ENCODE measurements at places on chromosomes 5 and 9.

DNA sequence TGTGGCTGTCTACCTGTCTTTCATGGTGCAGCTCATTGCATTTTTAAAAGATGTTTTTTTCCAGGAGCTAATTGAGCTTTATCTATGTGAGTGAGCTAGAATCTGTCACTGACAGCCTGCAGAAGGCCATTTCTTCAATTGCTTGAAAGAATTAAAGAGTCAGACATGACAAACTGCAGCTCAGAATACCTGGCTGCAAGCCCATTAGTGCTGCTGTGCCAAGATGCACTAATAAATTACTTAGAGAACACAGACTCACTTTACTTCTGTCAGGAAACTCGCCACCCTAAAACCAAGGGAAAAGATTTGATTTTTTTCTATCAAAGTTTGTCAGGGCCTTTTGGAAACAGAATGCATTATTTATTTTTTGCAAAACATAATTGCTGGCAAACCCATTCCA, 368.3 kb downstream of the CAAP1 start:
- DNase-seq: no peak

DNA sequence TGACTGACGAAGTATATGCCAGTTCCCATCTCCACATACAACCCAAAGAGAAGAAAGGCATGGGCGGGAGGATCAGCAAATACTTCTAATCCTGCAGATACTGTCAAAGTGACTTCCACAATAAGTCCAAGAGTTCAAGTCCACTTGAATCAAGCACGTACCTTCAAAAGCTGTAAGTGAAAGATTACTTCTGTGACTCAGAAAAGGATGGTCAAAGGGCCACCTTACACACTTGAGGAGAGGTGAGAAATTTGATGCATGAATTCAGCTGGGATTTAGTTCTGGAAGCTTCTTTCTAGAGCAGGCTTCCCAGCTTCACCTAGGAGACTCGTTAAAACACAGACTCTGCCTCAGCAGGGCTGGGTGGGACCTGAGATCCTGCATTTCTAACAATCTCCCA, 357.5 kb downstream of the GLIS3 start:
- DNase-seq: no peak

DNA sequence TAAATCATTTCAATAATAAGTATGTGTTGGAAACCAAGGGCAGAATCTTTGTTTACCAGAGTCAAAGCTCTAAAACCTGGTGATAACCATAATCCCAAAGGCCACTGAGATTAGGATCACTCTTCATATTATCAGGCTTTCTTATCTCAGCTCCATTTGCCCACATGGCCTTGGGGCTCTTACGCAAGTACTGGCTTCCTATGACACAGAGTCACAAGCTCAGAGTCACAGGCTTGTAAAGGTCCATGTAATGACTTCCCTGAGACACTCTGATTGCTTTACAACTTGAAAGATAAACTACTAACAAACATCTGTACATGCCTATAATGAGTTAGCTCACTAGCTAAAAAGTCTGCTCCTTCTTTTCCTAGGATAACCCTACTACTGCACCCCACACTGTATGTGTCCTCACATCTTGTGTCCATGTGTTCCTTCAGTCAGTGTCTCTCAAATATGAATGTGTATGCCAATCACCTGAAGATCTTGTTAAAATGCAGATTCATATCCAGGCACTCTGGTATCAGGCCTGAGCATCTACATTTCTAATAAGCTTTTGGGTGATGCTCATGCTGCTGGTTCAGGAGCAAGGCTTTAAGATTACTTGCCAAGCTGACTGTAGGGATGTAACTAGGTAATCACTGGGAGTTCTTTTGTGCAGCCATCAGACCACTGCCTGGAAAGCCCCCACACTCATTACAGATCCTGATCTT, 28.4 kb downstream of the SEMA6A start:
- no peak for DNase-seq

DNA sequence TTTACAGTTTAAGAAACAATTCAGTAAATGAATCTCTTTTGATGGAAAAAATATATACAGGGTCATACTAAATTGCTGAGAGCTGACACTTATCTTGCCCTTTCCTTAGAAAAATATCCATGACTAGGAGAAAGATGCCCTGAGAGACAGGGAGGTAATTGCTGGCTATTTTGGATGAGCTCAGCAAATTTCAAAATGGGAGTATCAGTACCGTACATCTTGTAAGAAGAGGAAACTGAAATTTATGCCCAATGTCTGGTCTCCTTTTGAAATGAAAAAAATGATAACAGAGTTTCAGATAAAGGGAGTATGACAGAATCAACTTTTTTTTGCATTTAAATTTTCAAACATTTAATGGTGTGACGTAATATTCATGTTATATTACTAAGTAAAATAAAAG, 415.8 kb upstream of the CDH10 start:
- no peak for DNase-seq

- no peak for DNase-seq
Observed at GRCh38 chr5:139903795-139904565, 108.4 kb downstream of the PSD2 start.

GRCh38 chr5:68771221-68771620, 322.6 kb upstream of the SLC30A5 start:
- no peak for DNase-seq

- DNase-seq: no peak
Observed at GRCh38 chr9:784202-784601, 57.3 kb upstream of the DMRT1 start.

- DNase-seq: no peak
Observed at GRCh38 chr5:92801911-92802310, 779.1 kb downstream of the NR2F1-AS1 start.

- DNase-seq: no peak
Observed at GRCh38 chr9:15239816-15240215, 67.2 kb downstream of the TTC39B start.

DNA sequence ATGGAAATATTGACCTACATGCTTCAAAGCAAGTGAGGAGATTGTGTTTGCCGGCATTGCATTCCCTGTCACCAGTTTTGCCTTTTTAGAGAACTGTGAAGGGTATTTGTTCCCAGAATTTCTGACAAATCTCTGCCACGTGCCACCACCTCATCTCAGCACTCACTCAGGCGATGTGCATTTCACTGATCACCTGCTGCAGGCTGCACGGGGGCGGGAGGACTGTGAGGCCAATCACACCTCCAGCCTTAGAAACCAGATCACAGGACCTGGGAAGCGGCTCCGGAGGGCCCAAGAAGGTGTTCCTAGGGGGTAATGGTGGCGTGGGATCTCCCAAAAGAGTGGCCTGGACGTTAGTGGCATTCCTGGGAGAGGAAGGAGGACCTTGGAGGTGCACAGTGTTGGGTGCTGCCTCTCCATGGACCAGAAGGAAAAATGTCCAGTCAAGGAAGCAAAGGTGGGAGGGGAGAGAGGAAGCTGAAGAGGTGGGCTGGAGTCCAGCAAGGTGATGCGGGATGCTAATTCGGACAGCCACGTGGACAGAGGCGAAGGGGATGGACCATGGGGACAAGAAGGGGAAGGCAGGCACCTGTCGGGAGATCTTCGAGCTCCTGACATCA, 63.6 kb upstream of the OLFM1 start:
- no peak for DNase-seq

- no peak for DNase-seq
Observed at GRCh38 chr9:35563791-35564197, 41.3 kb upstream of the TESK1 start.

GRCh38 chr5:170327829-170328228, 30.3 kb upstream of the LCP2 start:
- DNase-seq: no peak

- DNase-seq: no peak
Observed at GRCh38 chr9:36625006-36625615, 52.4 kb downstream of the MELK start.

- DNase-seq: no peak
Observed at GRCh38 chr5:165360784-165361542, 1855.5 kb downstream of the MAT2B start.

- DNase-seq: peak; percentile 84
Observed at GRCh38 chr9:8627976-8628679, 828.5 kb upstream of the DMAC1 start.

- DNase-seq: no peak
Observed at GRCh38 chr9:135745189-135745588, 43.2 kb downstream of the KCNT1 start.

- DNase-seq: no peak
Observed at GRCh38 chr5:7540736-7541485, 145.0 kb downstream of the ADCY2 start.

GRCh38 chr9:107734256-107735013, 244.9 kb upstream of the KLF4 start:
- no peak for DNase-seq

GRCh38 chr9:97627624-97628023, 5.5 kb downstream of the TSTD2 start:
- no peak for DNase-seq

DNA sequence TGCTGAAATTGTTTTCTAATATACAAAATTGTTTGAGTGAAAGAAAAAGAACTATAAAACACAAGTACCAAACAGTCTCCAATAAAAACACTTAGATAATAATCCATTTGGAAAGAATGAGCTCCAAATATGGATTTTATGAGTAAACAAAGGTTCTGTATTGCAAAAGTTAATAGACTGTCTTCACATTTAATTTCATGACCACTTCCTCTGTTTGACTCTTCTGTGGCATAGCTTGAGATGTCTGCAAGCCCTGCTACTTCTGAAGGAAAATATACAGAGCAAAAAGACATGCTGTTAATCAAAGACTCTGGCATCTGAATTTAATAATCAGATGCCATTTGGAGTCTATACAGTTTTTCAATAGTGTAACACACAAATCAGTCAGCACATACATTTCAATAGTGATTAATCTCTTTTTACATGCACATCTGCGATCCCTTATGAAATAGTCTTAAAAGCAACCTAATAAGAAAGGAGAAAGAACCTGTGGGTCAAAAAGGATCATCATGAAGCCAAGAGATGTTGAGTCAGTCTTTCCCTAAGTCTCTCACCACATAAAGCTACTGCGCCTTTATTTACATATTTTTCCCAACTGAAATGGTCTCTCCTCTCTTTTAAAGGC, 165.4 kb upstream of the LHFPL2 start:
- no peak for DNase-seq

DNA sequence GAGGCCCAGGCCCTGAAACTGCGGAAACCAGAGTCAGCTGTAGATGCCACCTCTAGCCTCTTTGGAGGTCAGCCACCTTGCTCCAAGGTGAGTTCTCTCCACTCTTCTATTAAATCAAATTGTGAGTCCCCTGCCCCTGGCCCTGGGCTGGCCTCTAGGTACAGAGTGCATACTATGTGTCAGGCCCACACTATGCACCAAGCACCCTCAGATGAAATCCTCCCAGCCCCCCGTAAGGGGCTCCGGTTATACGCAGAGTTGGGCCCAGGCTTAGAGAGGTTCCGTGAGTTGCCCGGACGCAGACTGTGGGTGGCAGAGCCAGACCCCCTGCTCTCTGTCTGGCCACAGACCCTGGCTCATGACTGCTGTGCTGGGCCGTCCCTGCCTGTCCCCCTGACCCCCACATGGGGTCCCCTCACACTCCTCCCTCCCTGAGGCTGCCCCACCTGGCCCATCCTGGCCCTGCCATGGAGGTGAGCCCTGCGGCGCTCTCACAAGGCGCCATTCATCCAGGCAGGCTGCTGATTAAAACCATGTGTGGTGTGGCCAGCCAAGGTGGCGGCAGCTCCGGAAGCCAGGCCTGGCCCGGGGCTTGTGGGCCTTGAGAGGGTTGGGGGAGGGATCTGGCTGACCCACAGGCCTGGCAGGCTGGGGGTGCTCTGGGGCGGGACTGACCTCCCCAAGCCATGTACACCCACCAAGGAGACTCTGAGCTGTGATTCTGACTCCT, 65.5 kb upstream of the SYNPO start:
- DNase-seq: no peak

- DNase-seq: no peak
Observed at GRCh38 chr5:77011498-77011897, 18.7 kb upstream of the AGGF1 start.

DNA sequence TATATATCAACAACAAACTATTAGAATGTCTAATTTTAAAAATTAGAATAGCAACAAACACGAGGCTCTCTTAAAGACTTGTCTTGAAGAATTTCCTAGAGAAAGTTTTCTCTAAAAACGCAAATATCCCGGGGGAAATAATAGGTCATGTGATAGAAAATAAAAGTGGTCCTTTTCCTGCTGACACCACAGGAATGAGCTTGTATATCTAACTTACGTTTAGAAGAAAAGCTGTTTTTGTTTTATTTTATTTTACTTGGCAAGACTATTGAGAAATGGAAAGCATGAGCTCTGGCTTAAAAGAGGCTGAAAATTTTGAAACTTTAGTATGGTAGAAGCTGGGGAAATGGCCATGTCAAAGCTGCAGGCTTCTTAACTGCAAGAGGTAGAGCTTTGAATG, 465.0 kb downstream of the AGTPBP1 start:
- no peak for DNase-seq
